Esophagus squamous epithelium (tissue), 5 donors: ENCODE measurements at places on chromosomes 11 and 22. TPM values are rescaled to one million over a fixed set of nuclear protein-coding genes. Genes with fewer than 3 reads are reported as not detected.

CALCA gene
- total RNA-seq, result not detected

DNA sequence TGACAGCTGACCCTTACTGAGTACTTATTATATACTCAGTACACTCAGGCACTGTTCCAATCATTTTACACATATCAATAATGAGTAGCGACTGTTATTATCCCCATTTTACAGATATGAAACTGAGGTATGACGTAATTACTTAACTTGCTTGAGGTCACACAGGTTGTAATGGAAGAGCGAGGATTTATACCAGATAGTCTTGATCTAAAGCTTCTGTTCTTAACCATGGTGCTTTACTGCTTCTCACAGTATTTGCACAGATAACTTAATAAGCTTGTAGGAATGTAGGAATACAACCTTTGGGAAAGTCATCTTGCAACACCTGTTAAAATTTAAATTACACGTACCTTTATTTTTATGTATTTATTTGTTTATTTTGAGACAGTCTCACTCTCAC is 31.7 kb upstream of the TMEM135 start:
- no peak for DNase-seq
- H3K27ac ChIP-seq, result no peak overlapping the region
- no peak overlapping the region for H3K4me3 ChIP-seq
- no peaks in the 10 kb centered on the region for H3K27me3 ChIP-seq

DNA sequence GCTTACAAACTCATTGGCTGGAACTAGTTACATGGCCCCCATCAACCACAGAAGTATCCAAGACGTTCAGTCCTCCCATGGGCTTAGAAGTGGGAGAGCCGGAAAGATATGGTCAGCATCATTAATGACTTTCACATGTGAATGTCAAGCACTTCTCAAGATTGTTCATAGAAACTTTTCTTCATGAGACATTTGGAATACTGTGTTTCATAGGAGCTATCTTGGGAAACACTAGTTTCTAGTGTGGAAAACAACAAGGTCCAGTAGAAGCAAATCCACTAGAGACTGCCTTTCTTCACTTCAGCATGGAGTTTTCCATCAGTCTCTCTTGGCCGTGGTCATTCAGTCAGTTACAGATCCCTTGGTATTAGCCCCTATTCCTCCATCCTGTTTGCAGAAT is 160.9 kb downstream of the C11orf91 start:
- H3K4me1 ChIP-seq, result no peaks in the 10 kb centered on the region
- H3K27me3 ChIP-seq, result no peaks in the 10 kb centered on the region
- H3K4me3 ChIP-seq, result no peak overlapping the region

- no peaks in the 10 kb centered on the region for H3K36me3 ChIP-seq
- H3K27ac ChIP-seq, result no peak overlapping the region
- no peak overlapping the region for H3K4me3 ChIP-seq
- no peaks in the 10 kb centered on the region for H3K27me3 ChIP-seq
Measured at GRCh38 chr11:93487032-93487483, 56.1 kb downstream of the SMCO4 start.

GRCh38 chr11:59857439-59858434 is 8.6 kb downstream of the TCN1 start:
- no peak for DNase-seq
- no peak overlapping the region for H3K27ac ChIP-seq
- H3K27me3 ChIP-seq, result no peaks in the 10 kb centered on the region
- no peaks in the 10 kb centered on the region for H3K36me3 ChIP-seq

- no peaks in the 10 kb centered on the region for H3K36me3 ChIP-seq
- DNase-seq, result no peak
- H3K4me1 ChIP-seq, result no peaks in the 10 kb centered on the region
- no peaks in the 10 kb centered on the region for H3K27me3 ChIP-seq
- H3K4me3 ChIP-seq, result no peak overlapping the region
- no peak overlapping the region for H3K27ac ChIP-seq
Measured at GRCh38 chr11:28860893-28861292, 752.7 kb downstream of the METTL15 start.

GRCh38 chr11:103525069-103525468 is 415.8 kb downstream of the DYNC2H1 start:
- H3K27me3 ChIP-seq, result no peaks in the 10 kb centered on the region
- no peak overlapping the region for H3K27ac ChIP-seq
- H3K4me3 ChIP-seq, result no peak overlapping the region
- no peak for DNase-seq

- no peaks in the 10 kb centered on the region for H3K36me3 ChIP-seq
- no peak overlapping the region for H3K27ac ChIP-seq
- H3K27me3 ChIP-seq, result no peaks in the 10 kb centered on the region
- DNase-seq, result no peak
- H3K4me3 ChIP-seq, result no peak overlapping the region
- no peaks in the 10 kb centered on the region for H3K4me1 ChIP-seq
Measured at GRCh38 chr11:70034740-70035365, 43.3 kb upstream of the ANO1 start.

- no peak for DNase-seq
- H3K36me3 ChIP-seq, result no peaks in the 10 kb centered on the region
- H3K4me3 ChIP-seq, result no peak overlapping the region
- H3K4me1 ChIP-seq, result no peaks in the 10 kb centered on the region
Measured at GRCh38 chr22:34696557-34696956, 369.4 kb upstream of the ISX start.

GRCh38 chr11:12827929-12828812 is 153.9 kb downstream of the TEAD1 start:
- H3K36me3 ChIP-seq, result no peaks in the 10 kb centered on the region
- H3K4me1 ChIP-seq, result peaks cover 6% of the 10 kb centered on the region
- H3K27ac ChIP-seq, result peak overlapping the region; percentile 79
- peak overlapping the region; percentile 18 for H3K4me3 ChIP-seq
- H3K27me3 ChIP-seq, result no peaks in the 10 kb centered on the region

GRCh38 chr11:9571071-9571762 is 2.3 kb upstream of the WEE1 start:
- H3K4me3 ChIP-seq, result no peak overlapping the region
- H3K36me3 ChIP-seq, result no peaks in the 10 kb centered on the region
- H3K27me3 ChIP-seq, result no peaks in the 10 kb centered on the region
- DNase-seq, result no peak
- H3K27ac ChIP-seq, result peak overlapping the region; percentile 98

DNA sequence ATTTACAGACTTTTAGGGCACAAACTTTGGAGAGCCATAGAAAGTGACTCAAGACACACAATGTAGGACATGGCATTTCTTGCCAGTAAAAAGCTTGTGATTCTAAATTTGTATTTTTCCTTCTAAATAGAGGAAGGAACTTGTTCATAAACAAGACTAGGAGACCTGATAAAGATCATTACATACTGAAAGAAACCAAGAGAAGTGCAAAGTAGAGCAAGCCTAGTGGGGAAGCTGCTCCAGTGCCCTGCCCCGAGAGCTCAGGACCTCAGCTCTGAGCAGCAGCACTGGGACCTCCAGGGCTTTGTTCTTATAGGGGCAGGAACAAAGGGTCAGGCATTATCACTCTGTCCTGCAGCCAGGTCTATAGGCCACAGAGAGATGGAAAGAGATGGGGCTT is 7.2 kb downstream of the IRAG1 start:
- H3K27ac ChIP-seq, result peak overlapping the region; percentile 6
- H3K27me3 ChIP-seq, result no peaks in the 10 kb centered on the region
- H3K4me1 ChIP-seq, result no peaks in the 10 kb centered on the region

DNA sequence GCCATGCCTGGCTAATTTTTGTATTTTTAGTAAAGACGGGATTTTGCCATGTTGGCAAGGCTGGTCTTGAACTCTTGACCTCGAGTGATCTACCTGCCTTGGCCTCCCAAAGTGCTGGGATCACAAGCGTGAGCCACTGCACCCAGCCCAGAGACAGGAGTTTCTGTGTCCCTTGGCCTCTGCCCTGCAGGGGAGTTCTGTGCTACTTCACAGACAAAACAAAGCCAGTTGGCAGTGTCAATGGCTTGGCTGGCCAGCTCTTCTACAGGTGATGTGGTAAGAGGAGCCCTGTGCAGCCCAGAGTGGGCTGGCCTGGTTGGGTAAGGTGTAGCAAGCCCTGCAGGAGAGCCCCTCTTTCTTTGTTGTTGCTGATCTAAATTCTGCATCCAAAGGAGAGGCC is 60.5 kb upstream of the SHISAL1 start:
- no peaks in the 10 kb centered on the region for H3K27me3 ChIP-seq
- H3K4me3 ChIP-seq, result no peak overlapping the region
- H3K27ac ChIP-seq, result no peak overlapping the region
- no peak for DNase-seq

DNA sequence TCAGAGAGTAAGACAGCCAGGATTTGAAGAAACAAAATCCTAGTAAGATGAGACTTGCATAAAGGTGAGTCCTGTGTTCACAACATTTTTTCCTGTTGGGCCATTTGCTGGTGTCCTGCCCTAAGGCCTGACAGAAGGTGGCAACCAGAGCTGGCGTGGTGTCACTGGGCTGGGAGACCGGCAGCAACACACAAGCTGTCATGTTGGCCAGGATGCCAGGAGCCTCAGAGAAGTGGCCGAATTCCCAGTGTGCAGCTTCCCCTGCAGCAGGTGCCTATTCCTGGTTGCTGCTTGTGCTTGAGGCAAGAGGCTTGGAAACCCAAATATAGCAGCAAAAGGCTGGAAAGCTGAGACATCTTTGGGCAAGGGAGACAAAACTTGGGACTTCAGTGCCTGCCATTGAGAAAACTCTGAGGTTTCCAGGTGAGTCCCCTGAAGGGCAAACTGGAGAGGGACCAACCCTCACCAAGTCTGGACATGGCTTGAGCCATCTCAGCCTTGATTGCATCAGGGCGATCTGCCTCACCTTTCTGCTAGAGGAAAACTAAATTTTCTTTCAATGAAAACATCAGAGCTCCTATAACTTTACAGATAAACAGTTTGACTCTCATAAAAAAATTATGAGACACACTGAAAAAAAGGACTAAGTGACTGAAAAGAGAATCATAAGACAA is 25.9 kb downstream of the ALG12 start:
- no peaks in the 10 kb centered on the region for H3K27me3 ChIP-seq
- no peak for DNase-seq
- H3K4me1 ChIP-seq, result no peaks in the 10 kb centered on the region
- H3K36me3 ChIP-seq, result no peaks in the 10 kb centered on the region
- no peak overlapping the region for H3K4me3 ChIP-seq

GRCh38 chr11:88427719-88428118 is 90.2 kb upstream of the CTSC start:
- H3K27me3 ChIP-seq, result no peaks in the 10 kb centered on the region
- no peak overlapping the region for H3K4me3 ChIP-seq
- H3K36me3 ChIP-seq, result no peaks in the 10 kb centered on the region
- peaks cover 5% of the 10 kb centered on the region for H3K4me1 ChIP-seq

DNA sequence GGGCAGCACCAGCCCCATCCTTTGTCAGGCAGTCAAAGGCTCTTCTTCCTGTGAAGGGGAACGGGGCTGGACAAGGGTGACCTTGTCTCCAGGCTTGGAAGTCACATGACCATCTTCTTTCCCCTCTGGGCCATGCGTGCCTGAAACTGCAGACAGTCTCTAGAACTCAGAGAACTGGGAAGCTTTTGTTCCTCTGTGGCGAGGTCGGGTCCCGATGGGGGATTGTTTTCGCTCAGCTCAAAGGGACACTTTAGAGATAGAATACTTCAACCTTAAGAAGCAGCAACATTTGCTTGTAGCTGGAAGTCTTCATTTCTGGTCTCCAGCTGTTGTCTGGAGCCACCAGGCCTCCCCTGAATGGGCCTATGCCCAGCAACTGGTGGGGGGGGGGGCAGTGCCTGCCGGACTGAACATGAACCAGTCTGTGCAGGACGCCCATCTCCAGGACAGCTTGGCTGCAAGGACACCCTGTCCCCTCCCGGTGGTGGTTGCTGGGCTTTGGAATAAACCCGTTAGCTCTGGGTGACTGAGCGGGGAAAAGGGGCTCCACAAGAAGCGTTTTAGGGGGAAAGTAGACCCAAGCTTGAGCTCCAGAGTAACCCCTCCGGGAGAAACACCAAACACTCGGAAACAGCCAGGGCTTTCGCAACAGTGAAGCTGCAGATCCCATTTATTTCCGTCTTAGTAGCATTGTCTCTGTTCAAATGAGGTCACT is 55.7 kb upstream of the EMID1 start:
- no peaks in the 10 kb centered on the region for H3K27me3 ChIP-seq
- no peak overlapping the region for H3K4me3 ChIP-seq
- peak overlapping the region; percentile 44 for H3K27ac ChIP-seq
- peaks cover 21% of the 10 kb centered on the region for H3K4me1 ChIP-seq
- no peak for DNase-seq

- H3K4me1 ChIP-seq, result no peaks in the 10 kb centered on the region
- no peak for DNase-seq
- no peaks in the 10 kb centered on the region for H3K36me3 ChIP-seq
- no peaks in the 10 kb centered on the region for H3K27me3 ChIP-seq
- no peak overlapping the region for H3K4me3 ChIP-seq
Measured at GRCh38 chr22:30078320-30079311, 1.6 kb upstream of the HORMAD2 start.

DNA sequence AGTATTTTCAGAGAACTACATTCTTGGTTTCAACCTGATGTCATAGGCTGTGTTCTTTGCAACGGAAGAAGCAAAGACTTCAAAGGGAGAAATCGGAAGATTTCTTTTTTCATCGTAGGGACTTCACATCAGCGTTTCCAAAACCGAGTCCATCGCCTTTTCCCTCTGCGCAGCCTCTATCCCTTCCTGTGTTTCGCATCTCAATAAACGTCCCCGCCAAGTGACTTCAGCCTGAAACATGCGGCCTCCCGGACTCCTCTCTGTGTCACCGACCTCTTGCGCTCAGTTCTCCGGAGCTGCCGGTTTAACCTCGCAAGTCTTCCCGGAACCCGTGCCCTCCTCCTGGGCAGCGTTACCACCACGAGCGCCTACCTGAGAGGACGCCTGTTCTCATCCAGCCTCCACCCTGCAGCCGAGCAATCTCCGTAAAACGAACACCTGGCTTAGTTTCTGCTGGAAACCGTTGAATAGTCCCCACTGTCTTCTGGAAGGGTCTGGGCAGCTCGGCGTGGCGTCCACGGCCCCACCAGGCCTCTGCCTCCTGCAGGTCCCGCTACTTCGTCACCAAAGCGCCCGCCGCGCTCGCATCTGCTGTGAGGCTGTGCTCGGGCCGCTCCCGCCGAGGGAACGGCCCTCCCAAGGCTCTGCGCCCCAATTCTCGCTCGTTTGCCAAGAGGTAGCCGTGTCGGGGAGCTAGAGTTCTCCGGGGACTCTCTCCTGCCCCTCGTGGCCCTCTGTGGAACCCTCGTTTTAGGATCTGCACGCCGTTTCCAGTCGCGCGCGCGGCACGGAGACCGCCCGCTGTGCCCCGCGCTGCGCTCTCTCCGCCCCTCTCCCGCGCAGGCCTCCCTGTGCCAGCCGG is at the start of gene GLB1L3:
Gene GLB1L3, plus strand, starts transcription at position 846 of the 862 bp plus-strand sequence. CDS start 362 bp downstream, outside the sequence.
- no peak within 1 kb of the TSS for H3K27ac ChIP-seq
- H3K4me1 ChIP-seq, result peaks cover 14% of the 10 kb centered on the region
- DNase-seq, result no peak
- peaks cover 4% of the 10 kb centered on the region for H3K27me3 ChIP-seq
- peak within 1 kb of the TSS; percentile 18 for H3K4me3 ChIP-seq
- no peaks in the 10 kb centered on the region for H3K36me3 ChIP-seq

GRCh38 chr11:76803811-76804600 is 20.9 kb downstream of the TSKU start:
- H3K4me1 ChIP-seq, result peaks cover 89% of the 10 kb centered on the region
- H3K27ac ChIP-seq, result no peak overlapping the region
- DNase-seq, result no peak
- H3K27me3 ChIP-seq, result no peaks in the 10 kb centered on the region
- no peaks in the 10 kb centered on the region for H3K36me3 ChIP-seq
- no peak overlapping the region for H3K4me3 ChIP-seq

- H3K27ac ChIP-seq, result no peak overlapping the region
- peaks cover 22% of the 10 kb centered on the region for H3K4me1 ChIP-seq
Measured at GRCh38 chr11:45983471-45983845, 61.0 kb downstream of the LARGE2 start.
